ENCODE measurements at places on chromosomes 4 and X.

DNA sequence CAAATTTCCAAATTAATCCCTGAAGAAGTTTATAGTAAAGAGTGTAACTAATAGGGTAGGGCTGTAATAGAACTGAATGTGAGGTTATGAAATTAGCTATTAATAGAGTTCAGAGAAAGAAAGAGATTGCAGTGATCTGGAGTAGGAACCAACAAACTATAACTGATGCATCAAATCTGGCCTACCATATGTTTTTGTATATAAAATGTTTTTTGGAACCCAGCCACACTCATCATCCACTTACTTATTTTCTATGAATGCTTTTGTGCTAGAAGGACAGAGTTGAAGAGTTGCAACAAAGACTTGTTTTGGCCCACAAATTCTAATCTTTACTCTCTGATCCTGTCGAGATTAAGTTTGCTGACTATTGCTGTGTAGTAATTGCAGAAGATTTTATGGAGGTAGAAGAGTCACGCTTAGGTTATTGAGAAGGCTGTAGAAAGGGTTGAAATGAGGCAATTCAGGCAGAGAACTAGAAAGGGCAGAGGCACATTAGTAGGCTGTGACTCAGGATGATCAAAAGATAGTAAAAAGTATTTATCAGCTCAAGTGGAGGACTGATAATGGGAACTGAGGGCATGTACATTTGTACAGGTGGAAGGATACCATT lies 298.7 kb upstream of the EMCN start:
- DNase-seq: peak; percentile 52

DNA sequence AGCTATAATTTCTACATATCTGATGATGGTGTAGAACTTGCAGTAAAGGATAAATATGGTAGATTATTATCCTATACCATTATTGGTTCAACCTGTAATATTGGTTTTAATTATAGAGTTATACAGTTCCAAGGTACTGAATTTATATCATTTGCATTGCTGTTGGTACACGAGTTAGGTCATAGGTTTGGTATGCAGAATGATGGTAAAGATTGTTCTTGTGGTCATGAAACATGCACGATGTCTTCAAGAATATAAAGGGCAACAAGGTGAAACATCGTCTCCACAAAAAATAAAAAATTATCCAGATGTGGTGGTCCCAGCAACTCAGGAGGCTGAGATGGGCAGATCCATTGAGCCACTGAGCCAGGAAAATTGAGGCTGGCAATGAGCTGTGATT lies 99.6 kb downstream of the ADAM29 start:
- DNase-seq: no peak

- no peak for DNase-seq
Observed at GRCh38 chr4:15955670-15956069, 7.3 kb downstream of the FGFBP2 start.

DNA sequence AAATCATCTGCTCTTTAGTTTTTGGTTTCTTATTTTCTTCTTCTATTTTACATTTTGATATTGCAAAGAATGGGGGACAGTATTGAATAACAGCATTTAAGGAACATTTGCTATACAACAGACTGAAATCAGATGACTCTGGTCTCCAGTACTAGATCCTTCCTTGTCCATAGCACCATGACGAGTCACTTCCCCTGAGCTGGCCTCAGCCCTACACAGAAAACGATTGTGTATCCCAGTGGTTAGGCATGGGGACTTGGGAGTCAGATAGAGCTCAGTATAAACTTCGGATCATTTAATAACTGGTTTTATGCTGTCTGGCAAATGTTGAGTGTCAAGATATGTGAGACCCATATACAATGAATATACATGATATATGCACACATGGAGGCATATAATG lies 44.7 kb upstream of the BEX4 start:
- no peak for DNase-seq

DNA sequence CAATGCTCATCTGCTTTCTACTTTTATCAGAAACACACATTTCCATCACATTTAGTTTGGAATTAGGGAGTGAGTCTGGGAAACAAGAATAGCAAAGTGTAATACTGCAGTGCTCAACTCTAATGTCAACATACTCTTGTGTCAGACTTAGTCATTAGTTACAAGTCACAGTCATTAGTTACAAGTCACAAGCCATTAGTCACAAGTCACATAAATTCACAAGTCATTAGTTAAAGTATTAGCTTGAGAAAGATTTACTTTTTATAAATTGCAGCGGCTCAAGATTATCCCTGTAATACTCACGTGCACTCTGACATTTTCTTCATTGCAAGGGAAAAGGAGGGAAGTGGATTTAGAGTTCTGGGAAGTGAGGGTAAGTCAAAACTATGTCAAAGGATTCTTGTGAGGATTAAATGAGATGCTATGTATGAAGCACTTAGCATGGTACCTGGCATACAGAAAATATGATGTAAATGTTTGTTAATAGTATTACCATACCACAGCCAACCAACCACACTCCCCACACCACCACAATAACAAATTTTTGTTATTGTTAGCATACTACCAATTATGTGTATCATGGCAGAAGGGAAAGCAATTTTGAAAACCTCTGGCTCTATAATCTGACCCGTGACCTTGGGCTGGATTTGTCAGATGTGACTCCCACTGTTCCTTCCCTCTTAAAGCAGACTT lies 116.6 kb downstream of the ARHGAP24 start:
- DNase-seq: no peak

GRCh38 chrX:68647156-68647957 lies at the start of gene STARD8:
TSS of gene STARD8 (plus strand) at chrX:68647666. CDS start at chrX:68647883, 217 bp downstream.
- no peak for DNase-seq

DNA sequence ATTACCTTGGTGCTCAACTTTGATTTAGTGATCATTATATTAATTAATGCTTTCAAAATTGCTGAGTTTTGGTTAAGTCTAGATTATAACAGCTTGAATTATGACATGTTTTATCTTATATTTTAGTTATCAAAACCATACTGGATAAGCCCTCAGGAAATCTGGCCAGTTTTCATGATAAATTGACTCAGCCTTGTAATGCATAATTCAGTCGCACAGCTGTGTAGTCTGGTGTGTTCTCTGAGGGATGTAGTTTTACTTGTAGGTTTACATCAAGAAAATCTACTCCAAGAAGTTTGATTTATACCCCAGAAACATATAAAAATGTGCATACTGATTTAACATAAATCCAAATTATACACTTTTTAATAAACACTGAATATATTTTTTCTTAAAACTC lies 477.5 kb downstream of the SPRY1 start:
- no peak for DNase-seq

GRCh38 chrX:100895365-100896075 lies 21.4 kb upstream of the NOX1 start:
- no peak for DNase-seq

DNA sequence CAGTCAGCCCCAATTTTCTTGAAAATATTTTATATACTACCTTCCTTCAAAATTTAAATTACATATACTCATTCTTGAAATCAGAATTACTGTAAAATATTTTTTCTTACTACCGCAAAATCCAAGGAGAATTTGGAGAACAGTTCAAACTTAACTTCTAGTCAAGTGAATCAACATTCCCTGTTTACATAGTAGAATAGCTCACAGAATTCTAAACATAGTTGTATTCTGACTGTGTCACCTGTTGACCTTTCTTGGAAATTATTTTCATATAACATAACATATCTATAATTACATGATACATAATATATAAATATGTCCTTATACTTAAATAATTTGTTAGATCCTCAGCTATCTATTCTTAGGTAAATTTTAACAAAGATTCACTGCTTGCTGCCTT lies 31.0 kb upstream of the FGF5 start:
- DNase-seq: no peak

DNA sequence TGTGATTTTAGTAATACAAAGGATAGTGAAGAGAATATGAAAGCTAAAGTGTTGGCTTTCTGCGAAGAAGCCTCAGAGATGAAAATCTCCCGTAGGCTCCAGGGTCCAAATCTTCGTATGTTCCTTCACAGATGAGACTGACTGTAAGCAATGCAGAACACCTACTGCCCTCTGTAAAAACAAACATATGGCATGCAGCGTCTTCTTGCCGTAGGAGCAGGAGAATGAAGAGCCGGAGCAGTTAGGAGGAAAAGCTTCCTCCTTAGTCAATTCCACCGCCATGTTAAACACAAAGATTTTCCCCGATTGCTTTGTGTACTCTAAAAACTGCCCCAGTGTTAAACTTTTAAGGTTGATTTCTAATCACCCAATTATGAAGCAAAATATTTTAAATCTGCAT lies 22.5 kb downstream of the RWDD4 start:
- no peak for DNase-seq

DNA sequence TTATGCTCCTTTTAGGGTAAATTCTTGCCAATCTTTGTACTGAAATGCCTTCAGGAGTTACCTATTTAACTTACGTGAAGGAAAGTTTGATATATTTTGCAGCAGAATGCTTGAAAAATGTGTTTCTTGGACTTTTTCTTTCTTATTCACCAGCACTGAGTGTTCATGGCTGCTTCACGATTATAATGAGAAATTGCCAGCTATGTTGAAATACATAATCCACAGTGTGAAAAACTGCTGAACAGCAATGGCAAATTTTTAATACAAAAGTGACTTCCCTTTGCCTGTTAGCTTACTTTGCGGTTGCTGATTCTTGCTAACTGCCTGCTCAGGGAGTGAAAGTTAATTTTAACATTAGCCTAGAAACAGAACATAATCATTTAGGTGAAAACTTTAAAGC lies 153.8 kb upstream of the SLC4A4 start:
- no peak for DNase-seq

GRCh38 chr4:47194036-47194737 lies 162.8 kb downstream of the GABRB1 start:
- DNase-seq: no peak

DNA sequence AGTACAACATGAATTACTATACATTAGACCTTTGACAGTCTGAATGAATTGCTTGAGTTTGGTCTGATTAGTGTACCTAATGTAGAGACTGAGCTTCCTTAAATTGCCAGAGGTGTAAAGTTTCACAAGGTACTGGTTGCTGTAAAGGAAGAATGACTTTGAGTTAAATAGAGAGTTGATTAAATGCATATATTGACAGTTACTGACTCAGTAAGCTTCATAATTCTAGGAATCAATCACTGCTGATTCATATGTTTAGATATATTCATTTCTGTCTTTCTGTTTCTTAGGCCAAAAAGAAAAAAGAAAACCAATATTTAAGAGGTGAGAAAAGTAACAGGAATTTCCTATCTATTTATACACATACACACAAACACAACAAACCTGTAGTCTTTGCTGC lies 16.2 kb upstream of the ART3 start:
- no peak for DNase-seq

- DNase-seq: no peak
Observed at GRCh38 chrX:94576367-94577004, 902.5 kb downstream of the FAM133A start.

- no peak for DNase-seq
Observed at GRCh38 chr4:24856586-24856985, 56.3 kb downstream of the CCDC149 start.

- no peak for DNase-seq
Observed at GRCh38 chr4:170242471-170242870, 152.7 kb upstream of the AADAT start.

GRCh38 chrX:40470830-40471429 lies 109.8 kb upstream of the ATP6AP2 start:
- DNase-seq: no peak

DNA sequence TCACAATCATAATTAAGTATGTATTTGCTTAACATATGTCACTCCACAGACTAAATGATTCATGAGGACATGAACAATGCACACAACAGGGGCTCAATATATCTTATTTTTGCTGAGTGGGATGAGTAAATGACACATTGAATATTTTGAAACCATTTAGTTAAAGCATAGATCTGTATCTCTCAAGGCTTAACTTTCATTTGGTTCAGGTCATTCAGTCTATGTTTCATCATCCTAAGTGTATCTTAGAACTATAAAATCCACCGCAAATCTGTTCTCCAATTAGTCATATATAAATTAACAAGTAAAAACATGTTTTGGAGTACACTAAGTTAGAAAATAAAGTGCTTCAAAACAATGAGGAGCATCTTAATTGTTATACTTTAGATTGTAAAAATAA lies 45.8 kb downstream of the AREG start:
- no peak for DNase-seq

DNA sequence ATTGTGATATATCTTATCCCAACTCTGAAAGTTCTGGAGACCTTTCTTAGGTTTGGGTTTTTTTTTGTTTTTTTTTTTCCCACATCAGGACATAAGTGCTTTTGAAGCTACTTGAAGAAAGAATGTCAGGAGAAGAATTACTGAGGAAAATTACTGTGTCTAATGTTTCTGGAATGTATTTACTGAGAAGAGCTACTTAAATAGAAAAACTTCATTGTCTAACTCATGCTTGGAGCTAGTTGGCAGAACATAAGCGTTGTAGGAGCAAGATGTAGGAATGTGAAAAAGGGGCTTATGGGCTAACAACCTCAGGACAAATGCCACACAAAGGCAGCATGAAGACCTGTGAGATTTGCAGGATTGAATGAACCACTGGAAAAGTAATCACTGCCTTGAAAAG lies 166.6 kb upstream of the GLRA2 start:
- DNase-seq: no peak
